ENCODE measurements at places on chromosomes 12 and 14.

GRCh38 chr14:102362084-102362483, 606 bp downstream of the CINP start:
- DNase-seq = no peak

GRCh38 chr12:4956054-4956453, 46.3 kb downstream of the KCNA1 start:
- no peak for DNase-seq

- DNase-seq = no peak
These were observed 13.0 kb downstream of the GTSF1 start for GRCh38 chr12:54460317-54460923.

- DNase-seq = peak; percentile 14
These were observed 1.2 kb downstream of the WNT5B start for GRCh38 chr12:1630133-1630826.

DNA sequence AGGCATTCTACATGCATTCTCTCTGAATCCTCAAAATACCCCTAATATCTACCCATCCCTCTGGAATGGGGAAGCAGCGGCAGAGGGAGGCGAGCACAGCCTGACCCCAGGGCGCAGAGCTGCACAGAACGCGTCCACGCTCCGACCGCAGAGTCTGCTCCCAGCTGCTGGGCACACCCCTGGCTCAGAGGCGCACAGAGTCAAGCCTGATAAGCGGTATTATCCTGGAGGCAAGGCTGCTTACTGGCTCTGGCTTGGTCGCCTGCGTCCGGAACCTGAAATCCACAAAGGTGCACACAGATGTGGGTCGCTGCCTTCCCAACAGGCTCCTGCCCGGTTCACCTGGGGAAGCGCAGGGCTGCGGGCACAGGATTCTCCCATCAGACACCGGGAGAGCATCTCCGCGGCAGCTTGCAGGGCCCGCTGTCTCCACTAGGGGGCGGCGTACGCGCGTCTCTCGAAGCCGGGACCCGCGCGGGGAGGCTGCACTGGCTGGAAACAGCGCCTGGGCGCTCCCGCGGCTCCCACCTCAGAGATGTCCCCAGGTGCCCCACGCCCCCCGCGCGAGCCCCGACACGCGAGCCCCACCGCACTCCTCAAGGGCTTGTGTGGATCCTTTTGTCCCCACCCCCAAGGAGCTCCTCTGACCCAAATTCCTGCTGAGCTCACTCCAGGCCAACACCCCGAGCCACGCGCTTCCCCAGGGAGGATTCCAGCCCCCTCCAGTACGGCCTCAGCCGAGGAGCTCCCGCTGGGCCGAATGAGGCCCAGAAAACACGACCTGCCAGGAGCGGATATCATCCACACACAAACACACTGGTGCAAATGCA, 120.1 kb upstream of the FZD10 start:
- peak; percentile 41 for DNase-seq

DNA sequence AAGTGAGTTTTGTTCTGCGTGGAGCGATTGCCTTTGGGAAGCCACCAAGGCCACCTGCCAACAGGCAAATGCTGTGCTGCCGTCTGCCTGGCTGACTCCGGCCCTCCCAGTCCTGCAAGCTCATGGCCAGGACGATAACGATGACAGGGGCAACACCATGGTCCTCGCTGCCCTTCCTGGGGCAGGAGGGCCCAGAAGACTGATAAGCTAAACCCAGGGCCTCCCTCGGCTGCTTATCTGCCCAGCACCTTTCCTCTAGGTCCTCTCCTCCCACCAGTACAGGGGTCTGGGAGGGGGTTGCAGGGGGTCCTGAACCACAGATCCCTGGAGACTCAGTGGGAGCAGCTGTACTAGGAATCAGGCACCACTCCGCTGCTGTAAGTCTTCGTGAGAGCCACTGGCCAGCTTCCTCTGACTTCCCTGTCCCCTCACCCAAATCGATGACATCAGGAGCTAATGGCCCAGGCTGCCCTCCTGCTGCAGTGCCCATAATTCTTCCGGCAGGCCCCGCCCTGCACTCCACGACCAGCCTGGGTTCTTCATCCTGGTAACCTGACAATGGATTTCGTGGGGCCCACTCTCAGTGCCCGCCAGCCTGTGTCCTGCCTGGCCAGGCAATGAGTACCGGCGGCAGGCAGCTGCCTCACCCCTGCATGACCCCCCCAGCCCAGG, 5.1 kb downstream of the ANKRD9 start:
- DNase-seq = no peak

DNA sequence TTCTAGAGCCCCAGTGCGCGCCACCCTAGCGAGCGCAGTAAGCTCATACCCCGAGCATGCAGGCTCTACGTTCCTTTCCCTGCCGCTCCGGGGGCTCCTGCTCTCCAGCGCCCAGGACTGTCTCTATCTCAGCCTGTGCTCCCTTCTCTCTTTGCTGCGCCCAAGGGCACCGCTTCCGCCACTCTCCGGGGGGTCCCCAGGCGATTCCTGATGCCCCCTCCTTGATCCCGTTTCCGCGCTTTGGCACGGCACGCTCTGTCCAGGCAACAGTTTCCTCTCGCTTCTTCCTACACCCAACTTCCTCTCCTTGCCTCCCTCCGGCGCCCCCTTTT, 791 bp downstream of the TMEM233 start:
- DNase-seq = no peak

DNA sequence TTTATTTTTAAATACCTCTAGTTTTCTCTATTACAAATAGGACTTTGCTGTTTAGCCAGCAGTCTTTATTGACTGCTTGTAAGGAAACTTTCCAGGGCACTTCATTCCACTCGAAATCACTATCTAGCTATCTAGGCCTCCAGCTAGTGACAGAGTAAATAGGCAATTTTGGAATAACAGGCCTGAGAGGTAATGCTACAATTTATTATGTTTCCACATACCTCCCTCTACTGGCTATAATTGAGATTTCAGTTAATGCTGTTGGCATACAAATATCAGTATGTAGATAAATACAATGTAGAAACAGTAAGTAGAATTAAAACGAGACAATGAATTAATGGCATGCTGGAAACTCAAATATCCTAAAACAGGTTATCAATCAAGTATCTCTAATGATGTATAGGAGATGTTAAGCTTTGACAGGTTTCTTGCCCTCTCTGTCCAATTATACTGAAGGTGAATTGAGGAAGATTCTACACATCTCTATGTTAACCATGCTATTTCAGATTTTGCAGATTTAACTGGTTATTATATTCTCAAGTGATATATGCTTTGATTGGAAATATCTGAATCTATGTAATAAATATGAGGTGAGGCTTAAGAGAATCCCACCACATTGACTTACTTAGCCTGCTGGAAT, 7.2 kb downstream of the DTD2 start:
- DNase-seq = no peak

Measured in stimulated activated CD4-positive, alpha-beta T cell treated with anti-CD3 and anti-CD28 coated beads, Interleukin-1b, Interleukin-23, amount 100 ng/mL, for 4 hours (primary cell).